Stimulated activated CD4-positive, alpha-beta T cell treated with anti-CD3 and anti-CD28 coated beads, Interleukin-4, amount 100 ng/mL, for 4 hours (primary cell): ENCODE measurements at places on chromosomes 12 and 14.
A peak's percentile ranks its signal among the peaks of the same experiment; 100 is the strongest.

DNA sequence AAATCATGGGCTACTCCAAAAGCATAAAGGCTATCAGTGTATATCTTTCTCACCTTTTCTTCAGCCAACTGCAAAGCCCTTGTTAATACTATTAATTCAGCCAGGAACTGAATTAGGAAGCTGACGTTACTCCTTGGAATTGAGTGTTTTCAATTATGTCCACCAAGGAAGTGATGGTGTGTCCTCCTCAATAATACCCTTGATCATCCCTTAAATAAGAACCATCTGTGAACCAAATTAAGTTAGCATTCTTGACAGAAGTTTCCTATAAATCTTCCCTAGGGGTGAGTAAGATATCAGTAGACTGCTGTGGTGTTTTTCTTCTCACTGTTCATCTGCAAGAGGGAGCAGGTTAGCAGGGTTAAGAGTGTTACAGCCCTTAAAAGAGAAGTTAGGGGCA lies 252.3 kb upstream of the AVPR1A start:
- no peak for DNase-seq

GRCh38 chr14:75249251-75249957 lies 29.2 kb upstream of the FOS start:
- peak; percentile 80 for DNase-seq

- no peak for DNase-seq
Observed at GRCh38 chr12:13536219-13536910, 339.8 kb downstream of the EMP1 start.

GRCh38 chr12:98332642-98333041 lies 182.7 kb upstream of the TMPO start:
- DNase-seq, result no peak

DNA sequence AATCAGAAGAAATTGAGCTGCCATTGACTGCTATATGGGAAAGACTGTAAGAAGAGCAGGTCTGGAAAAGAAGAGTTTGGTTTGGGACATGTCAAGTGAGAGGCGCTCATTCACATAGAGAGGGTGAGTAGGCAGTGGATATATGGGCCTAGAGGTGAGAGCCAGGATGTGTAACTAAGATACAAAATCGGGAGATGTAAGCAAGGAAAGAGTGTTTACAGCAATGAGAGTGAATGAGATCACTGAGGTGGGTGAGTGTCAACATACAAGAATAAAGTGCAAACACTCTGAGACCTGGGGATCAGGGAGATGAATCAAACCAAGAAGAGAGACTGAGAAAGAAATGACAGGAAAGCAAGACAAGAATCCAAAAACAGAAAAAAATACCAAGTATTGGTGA lies 58.0 kb upstream of the RTRAF start:
- no peak for DNase-seq

- no peak for DNase-seq
Observed at GRCh38 chr12:120399531-120399930, 30.6 kb upstream of the MSI1 start.

DNA sequence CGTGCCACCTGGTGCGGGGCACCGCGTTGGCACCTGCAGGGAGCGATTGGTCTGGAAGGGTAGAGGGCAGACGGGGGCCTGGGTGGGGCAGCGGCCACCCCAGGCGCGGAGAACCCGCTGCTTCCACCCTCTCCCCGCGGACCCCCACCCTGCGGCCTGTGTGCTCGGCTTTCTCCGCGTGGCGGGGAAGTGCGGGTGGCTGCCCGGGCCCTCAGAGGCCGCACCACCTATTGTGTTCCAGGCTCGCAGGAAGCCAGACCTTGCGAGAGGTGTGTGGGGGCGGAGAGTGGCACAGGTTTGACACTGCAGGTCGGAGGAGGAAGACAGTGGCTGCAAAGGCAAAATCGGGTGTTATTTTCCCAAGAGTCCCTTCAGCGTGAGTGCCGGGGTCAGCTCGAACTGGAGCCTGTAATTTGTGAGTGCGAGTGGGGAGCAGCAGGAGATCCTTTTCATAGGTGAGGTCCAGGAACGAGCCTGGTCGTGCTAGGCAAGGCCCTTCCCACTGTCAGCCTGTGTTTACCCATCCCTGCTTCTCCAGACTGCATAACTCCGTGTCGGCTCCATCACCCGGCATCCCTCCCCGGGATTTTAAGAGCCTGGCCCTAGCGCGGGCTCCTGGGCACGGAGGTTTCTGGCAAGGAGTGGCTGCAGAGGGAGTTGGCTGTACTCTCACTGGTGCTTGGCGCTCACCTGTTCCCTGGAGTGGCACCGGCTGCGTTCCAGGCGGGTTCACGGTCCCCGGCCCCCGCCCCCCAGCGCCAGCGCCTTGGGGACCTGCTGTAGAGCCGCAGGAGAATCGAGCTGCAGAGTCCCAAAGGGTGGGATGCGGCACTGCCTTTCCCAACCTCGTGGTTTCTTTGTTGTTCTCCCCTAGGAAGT lies 935 bp downstream of the TBC1D30 start:
- DNase-seq, result no peak

DNA sequence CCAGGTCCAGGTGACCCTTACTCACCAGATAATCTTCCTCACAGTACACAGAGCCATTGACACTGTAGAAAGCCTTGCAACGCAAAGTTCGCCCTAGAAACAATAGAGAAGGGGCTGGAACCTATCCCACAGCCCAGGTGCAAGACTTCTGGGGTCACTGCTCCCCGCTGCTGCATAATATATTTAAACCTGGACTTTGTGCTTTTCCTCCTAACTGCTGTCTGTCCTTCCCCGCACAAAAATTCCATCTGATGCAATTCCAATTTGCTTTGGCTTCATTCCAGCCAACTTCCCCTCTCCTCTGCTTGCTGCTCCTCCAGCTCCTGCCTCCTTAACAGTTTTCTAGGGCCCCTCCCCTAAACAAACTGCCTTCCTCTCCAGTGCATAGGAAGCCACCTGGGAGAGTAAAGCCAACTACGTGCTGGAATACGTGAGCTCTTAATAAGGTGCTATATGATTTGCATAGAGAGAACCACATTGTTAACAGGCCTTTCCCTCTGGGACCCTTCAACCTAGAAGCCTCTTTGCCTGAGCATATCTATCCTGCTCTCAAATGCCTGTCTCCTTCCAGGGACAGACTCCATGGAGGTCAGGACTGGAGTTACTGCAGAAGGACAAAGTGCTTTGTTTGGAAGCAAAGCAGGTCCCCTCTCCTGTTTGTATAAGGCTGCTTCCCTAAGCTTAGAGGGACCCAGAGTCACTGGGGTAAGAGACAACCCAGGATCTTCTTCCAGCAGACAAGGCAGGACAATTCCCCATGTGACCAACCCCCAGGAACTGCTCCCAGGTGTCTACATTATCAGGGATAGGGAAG lies 5.5 kb downstream of the AJUBA start:
- DNase-seq, result no peak

- no peak for DNase-seq
Observed at GRCh38 chr14:38410442-38410841, 154.5 kb upstream of the CLEC14A start.

DNA sequence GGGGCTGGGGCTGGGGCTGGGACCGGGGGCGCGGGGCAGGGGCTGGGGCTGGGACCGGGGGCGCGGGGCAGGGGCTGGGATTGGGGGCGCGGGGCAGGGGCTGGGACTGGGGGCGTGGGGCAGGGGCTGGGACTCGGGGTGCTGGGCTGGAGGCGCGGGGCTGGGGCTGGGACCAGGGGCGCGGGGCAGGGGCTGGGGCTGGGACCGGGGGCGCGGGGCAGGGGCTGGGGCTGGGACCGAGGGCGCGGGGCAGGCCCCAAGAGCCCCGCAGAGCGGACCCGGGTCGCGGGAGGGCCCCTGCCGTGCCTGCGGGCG lies 452 bp downstream of the P2RX2 start:
- no peak for DNase-seq

DNA sequence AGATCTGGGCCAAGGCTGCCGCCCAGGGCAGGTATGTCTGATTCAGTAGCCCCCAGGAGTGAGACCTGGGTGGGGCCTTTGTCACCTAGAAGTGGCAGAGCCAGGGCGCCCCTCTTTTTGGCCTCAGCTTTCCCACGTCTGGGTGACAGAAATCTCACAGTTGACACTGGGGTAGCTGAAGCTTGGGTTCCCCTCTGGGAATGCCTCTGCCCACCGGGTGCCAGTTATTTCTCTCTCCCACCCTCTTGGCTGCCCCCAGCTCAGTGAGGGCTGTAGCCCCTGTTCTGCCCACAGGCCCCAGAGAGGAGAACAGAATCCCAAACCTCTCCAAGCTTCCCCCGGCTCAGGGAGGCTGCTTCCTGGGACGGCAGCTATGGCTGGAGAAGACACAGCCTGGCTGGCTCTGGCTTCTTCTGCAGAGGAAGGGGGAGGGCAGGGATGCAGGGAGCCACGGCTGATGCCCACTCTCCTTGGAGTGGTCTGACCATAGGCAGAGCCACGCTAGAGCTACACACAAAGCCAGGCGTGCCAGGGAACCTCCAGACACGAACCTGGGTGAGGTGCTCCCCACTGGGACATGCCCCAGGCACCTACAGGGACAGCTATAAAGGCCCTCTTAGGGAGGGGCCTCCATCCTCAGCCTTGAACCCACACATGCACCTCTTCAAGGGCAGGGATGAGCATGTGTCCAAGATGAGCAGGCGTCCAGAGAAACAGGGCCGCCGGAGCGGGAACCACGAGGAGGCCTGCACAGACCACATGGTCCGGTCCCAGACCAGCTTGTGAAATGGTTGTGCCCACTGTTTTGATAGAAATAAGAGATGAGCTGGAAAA lies 51.7 kb downstream of the BEGAIN start:
- DNase-seq, result no peak

DNA sequence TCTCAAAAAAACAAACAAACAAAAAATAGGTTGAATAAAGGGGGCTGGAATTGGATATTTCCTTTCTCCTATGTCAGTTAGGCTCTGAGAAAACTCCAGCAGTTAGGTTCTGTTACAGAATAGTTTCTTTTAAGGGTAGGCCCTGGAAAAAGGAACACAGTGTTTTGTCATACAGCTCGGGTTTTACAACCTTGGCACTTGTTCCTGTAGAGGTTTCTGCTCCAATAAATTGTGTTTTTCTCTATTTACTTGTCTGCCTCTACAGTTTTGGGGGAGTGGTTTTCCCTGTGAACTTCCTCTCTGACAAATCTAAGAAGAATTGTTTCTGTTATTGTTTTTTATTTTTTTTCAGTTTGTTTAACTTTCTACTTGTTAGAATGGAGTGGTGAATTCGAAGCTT lies 167.6 kb downstream of the ACSS3 start:
- DNase-seq, result no peak

GRCh38 chr14:38137005-38137404 lies 70.7 kb upstream of the SSTR1 start:
- no peak for DNase-seq

DNA sequence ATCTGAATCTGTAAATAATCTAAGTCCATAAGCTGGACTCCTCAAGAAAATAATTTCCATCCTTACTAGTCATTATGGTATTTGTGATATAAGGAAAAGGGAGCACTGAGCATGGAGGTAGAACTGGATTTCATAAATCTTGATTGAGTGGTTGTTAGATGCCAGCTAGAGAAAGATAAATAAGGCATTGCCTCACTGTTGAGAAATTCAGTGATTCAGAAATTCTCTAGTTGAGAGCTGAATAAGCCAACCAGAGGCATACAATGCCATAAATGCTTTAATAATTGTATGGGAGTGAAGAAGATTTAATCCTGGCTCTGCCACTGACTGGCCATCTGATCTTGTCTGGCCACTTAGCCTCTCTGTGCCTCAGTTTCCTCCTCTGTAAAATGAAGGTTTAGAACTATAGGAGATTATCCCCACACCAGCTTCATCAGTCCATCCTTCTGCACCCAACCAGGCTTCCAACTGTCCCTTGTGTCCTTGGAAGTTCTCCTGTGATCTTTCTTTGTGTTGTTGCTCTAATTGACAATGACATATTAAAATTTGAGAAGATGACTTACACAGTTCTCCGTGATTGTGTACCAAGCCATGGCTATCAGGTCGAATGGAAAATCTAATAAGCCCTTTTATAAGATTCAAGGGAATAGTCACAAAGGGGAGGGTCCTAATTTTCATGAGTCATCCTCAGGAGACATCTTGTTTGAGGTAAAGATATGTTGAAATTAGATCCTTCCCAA lies 394.3 kb downstream of the EGLN3 start:
- no peak for DNase-seq

DNA sequence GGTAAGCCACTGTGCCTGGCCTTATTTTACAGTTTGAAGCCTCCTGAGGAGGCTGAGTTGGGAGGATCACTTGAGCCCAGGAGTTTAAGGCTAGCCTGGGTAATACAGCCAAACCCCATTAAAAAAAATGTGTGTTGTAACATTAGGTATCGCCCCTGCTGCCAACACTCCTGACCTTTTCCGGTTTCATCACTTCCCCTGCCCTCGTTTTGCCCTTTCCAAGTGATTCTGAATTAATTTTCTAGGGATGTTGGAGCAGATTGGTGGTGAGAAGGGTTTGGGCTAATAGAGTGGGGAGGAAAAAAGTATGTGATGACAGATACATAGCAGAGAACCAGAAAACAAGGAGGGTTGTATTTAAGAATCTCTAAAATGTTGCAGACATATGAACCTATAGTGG lies 25.6 kb upstream of the C12orf71 start:
- DNase-seq, result no peak

DNA sequence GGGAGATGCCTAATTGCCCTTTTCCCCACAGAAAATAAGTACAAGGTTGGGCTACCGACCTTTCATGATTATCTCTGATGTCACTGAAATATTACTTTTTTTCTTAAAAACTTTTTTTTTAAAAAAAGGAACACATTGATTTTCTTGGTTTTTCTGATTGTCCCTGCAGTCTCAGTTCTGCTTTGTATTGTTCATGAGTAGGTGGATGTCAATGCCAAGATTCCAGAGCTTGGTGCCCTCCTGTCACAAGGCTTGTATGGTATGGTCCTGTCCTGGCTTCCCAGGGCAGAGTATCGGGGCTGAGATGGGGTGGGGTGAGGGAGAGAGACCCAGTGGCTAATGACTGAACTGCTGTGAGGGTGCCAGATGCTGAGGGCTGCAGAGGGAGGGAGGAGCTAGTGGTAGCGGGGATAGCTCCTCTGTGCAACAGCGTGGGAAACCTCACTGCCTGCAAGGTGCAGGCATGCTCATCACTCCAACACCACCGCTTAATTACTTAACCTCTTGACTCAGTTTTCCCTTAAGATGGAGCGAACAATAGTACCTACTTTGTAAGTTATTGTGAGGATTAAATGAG lies 4.4 kb upstream of the CTDSP2 start:
- DNase-seq, result no peak

- no peak for DNase-seq
Observed at GRCh38 chr14:41782511-41782910, 175.8 kb downstream of the LRFN5 start.

DNA sequence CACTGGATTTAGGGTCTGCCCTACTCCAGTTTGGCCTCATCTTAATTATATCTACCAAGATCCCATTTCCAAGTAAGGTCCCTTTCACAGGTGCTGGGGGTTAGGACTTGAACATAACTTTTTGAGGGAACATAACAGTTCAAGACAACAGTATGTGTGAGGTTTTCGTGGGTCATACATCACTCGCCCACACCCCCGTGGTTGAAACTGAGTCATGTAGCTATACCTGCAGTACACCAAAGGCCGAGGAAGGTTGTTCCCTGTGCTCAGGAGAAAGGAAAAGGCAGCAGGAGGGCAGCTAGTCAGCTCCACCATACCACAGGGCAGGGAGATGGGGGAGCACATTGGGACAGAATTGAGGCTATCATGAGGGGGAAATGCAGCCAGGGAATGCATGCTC lies 167.0 kb downstream of the PPM1H start:
- no peak for DNase-seq

GRCh38 chr12:6090803-6091202 lies 33.7 kb downstream of the VWF start:
- no peak for DNase-seq
